ENCODE measurements at places on chromosomes 2 and 18.
A peak's percentile ranks its signal among the peaks of the same experiment; 100 is the strongest.

DNA sequence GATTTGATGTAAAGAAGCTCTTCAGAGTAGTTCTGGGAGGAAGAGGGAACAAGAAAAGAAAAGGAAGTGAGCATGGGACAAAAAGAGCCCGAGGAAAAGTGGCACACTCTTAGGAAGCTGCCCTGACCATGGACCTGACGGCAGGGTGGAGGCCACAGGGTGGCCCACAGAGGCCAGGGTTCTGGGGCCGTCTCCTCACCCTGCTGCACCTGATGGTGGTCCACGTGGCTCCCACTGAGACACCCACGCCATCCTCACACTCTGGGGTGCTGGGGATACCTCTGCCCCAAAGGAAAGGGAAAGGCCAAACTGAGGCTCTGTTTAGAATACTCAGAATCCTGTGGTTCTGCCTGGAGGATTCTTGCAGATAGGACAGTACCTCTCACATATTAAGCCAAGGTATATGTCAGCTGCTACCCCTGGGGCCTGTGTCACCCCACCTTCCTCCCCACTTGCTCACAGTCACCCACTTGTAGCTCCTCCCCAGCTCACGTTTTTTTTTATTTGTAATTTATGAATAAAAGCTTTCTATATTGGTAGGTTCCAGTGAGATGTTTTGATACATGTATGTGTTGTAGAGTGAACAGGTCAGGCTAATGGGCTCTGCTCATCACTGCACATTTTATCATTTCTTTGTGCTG is 171.1 kb downstream of the LDLRAD4 start:
- DNase-seq, result no peak

GRCh38 chr2:37468170-37468569 is 123.7 kb downstream of the QPCT start:
- no peak for DNase-seq

DNA sequence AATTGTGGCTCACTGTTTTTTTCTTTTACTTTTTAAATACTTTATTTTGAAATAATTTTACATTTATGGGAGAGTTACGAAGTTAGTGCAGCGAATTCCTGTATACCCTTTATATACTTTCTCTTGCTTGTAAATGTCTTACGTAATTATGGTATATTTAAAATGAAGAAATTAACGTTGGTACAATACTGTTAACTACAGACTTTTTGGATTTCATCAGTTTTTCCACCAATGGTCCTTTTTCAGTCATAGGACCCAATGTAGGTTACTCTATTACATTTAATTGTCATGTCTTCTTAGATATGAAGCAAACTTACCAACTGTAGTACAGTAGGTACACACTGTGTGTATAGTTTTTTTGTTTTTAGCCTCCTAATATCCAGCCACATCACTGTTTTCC is 76.3 kb downstream of the BOLA3 start:
- DNase-seq, result no peak

DNA sequence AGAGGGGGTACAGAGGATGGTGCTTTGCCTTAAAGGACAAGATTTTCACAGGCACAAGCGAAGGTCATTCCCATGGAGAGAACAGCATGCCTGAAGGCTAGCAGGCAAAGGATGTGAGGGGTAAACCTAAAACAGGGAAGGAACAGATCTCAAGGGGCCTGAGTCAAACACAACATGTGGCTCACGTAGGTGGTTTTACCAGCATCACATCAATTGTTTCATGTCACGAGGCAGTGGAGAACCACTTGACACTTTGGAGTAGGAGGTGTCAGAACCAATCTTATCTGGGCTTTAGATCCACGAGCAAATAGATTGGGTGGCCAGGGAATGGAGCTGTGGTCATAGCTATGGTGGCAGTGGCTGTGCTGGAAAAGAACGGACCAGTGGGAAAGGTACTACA is 8.4 kb downstream of the COX5B start:
- DNase-seq, result no peak

DNA sequence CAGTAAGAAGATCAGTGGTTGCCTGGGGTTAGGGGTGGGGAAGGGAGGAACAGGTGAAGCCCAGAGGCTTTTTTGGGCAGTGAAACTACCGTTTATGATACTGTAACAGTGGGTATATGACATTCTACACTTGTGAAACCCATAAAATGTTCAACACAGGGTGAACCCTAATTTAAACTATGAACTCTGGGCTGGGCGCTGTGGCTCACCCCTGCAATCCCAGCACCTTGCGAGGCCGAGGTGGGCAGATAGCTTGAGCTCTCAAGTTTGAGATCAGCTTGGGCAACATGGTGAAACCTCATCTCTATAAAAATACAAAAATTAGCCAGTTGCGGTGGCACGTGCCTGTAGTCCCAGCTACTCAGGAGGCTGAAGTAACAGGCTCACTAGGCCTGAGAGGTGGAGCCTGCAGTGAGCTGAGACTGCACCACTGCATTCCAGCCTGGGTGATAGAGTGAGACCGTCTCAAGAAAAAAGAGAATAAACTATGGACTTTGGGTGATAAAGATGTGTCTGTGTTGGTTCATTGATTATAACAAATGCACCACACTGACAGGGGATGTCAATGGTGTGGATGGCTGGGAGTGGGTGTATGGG is 17.6 kb upstream of the USP14 start:
- no peak for DNase-seq

DNA sequence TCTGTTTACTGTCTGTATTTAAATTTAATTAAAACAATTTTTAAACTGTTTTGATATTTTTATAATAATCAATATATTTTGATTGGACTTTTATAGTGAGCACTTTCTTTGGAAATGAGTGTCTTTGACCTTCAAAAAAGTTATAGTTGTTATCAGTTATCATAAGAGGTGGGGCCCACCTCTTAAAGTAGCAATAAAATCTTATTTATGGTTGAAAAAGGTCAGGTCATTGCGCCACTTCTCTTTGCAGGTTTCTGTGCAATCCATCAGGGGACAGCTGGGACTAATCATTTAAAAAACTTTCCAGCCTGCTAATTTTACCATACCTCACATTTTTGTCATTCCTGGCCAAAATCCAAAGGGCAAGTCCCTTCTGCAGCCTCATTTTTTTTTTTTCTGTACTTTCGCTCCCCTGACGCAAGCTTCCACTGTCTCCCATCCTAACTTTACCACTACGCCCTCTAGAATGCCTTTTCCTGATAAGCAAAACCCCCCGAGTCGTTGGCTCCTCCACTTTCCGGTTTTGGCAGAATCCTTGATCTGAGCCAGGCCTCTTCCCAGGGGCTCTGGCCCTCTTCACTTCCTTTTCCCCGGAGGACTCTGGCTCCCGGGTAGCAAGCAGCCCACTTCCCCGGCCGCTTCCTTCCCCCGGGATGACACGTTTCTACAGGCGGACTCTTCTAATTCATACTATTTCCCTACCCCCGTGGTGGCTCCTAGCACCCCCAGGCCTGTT is 1.1 kb upstream of the SEH1L start:
- peak; percentile 51 for DNase-seq

- DNase-seq, result no peak
These were observed 84.3 kb upstream of the ZNF516 start for GRCh38 chr18:76579301-76579695.

GRCh38 chr2:144516981-144517865 is 2.7 kb downstream of the ZEB2 start:
- peak; percentile 16 for DNase-seq

- no peak for DNase-seq
These were observed 87.1 kb downstream of the PARD3B start for GRCh38 chr2:204632410-204632809.

DNA sequence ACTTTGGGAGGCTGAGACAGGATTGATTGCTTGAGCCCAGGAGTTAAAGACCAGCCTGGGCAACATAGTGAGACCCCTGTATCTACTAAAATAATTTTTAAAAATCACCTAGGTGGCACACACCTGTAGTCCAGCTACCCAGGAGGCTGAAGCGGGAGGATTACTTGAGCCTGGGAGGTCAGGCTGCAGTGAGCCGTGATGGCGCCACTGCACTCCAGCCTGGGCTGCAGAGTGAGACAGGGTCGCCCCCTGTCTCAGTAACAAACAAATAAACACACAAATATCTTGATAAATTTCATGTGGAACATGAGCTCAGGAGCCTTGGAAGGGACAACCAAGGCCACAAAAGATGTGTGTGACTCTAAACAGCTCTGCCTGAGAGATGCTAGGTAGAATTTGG is 11.7 kb upstream of the ANKRD53 start:
- no peak for DNase-seq

GRCh38 chr2:7057865-7058400 is 140.7 kb downstream of the RNF144A start:
- no peak for DNase-seq
